ENCODE measurements at places on chromosomes 6 and 20.

GRCh38 chr6:48630511-48630910 lies 519.5 kb upstream of the PTCHD4 start:
- DNase-seq = no peak

DNA sequence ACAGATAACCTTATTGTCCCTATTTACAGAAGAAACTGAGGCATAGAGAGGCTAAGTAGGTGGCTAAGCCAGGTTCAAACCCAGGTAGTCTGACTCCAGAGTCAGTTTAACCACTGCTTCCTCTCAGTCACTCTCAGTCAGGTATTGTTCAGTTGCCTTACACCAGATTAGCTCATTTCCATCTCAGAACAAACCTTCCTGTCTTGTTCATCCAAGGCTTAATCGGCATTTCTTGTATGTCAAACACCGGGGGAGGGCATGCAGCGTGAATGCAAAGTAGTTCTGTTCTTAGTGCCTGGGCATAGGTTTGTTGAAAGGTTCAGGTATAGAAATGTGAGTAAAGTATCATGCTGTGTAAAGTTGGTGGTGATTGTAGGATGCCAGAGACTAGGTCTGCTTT lies 51.7 kb downstream of the CTNNBL1 start:
- DNase-seq = no peak

GRCh38 chr6:6723921-6724538 lies 135.5 kb downstream of the LY86 start:
- peak; percentile 55 for DNase-seq

DNA sequence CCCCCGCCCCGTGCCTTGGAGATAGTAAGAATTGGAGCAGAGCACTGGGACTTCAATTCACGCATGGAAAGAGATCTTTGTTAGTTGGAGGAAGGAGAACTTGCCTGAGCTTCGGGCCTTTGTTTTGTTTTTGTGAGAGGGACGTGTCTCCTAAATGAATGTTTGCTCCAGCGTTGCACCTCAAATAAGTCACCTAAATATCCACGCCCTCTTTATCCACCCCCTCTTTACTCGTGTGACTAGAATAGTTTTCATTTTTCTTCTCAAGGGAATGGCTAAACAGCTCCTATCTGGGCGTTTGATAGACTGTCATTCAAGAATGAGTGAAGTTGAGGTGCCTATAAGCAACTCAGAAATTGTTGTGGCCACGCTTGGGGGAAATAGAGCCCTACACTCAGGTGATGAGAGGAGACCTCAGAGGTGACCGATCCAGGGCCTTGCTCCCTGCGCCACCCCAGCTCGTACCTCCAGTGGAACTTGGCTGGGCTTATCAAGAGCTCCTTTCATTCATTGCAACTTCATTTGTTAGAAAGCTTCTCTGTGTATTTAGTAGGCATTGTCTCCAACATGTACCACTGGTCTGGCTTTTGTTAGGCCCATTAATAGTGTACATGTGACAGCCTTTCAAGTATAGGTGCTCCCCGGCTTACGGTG lies 861 bp downstream of the PCMTD2 start:
- no peak for DNase-seq

GRCh38 chr6:109781001-109781400 lies 89.9 kb downstream of the FIG4 start:
- DNase-seq = no peak
